ENCODE measurements at places on chromosomes 11 and 22.
A peak's percentile ranks its signal among the peaks of the same experiment; 100 is the strongest.

- DNase-seq = no peak
Measured at GRCh38 chr11:23933721-23934120, 563.1 kb upstream of the LUZP2 start.

DNA sequence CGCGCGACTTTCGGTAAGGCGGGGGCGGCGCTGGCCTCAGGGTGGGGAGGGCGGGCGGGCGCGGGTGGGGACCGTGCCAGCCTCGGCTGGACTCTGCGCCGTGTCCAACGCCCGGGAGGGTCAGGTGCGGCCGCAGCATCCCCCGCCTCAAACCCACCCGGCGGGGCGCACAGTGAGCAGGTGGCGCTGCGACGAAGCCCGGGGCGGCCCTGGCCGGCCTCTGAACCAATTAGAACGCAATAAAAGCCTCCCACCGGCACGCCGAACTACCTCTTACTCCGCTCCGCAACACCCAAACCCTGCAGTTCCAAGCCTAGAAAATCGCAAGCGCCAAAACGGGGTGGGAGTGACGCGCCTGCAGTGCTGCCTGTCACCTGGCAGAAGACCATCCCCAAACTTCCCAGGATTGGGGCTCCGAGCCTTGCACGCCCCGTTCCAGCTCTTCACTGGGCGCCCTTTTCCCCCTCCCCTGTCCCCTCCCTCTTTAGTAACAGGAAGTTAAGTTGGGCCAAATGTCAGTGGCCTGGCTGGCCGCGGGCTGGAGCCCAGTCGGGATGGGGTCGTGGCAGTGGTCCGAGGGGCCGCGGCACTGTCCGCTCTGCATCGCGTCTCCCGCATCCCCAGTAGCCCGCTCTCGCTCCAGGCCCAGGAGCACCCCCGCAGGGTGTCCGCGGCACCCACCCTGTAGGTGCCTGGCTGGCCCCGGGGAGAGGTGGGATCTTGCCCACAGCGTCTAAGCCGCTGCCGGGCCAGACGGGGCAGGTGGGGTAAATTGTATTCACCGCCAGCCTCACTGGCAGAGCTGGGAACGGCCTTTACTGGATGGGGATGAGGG is 541 bp downstream of the MICAL2 start:
- no peak for DNase-seq

DNA sequence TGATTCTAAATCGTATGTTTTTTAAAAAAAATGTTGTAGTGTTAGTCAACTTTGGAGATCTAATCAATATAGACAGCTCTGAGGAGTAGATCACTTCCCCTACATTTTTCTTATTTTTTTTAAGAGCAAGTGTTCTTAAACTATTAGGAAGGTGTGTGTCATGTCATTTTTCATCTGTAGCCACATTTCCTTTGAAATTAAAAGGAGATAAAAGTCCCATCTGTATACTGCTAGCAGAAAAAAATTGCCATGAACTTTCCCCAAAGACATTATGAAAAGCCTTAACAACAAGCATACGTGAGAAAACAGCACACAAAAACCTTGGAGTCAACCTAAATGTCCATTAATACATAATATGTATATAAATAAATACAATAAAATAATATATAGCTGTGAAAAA is 286.6 kb downstream of the ETS1 start:
- no peak for DNase-seq

- peak; percentile 71 for DNase-seq
Measured at GRCh38 chr11:104891135-104891534, 7.1 kb downstream of the CASP12 start.

DNA sequence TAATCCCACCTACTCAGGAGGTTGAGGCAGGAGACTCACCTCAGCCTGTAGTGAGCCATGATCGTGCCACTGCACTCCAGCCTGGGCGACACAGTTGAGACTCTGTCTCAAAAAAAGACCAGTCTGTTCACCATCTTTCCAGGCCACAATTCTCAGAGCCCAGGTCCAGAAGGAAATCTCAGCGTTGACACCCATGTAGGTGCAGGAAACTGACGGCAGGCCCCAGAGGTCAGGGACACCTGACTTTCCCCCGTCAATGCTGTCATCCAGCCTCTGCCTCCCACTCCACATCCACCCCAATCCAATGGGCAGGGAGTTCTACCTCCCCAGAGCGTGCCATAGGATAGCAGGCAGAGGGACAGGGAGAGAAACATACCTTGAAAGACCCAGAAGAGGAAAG is 5.9 kb upstream of the GRK2 start:
- no peak for DNase-seq

DNA sequence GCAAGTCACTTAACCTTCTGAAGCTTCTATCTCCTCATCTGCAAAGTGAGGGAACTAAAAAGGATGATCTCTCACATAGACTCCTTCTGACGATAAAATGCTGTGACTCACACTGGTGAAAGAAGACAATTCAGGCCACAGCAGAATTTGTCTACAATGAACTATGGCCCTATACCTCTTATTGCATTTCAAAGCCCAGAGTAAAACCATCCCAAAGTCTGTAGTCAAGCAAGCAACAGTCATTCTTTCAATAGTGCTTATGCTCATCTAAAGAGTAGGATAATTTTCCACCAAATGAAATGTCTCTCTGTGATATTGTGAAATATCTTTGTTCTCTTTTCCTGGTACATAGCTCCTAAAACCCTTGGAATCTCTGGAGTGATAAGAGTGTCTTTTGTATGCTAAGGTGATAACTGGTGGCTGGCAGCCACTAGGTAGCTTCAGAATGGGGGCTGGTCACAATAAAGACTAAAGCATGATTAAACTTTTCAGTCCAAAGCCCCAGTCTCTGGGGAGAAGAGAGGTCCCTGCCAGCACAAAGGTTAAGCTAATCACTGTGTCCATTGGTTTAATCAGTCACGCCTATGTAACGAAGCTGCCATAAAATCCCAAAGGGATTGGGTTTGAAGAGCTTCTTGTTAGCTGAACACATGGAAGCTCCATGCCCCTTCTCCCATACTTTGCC is 30.8 kb downstream of the SYTL2 start:
- DNase-seq = peak; percentile 44

GRCh38 chr11:68371171-68372041 is 59.0 kb downstream of the LRP5 start:
- DNase-seq = peak; percentile 27

- DNase-seq = peak; percentile 96
Measured at GRCh38 chr22:29031227-29032011, 30.2 kb downstream of the C22orf31 start.

GRCh38 chr11:27718346-27718862 is 18.1 kb upstream of the BDNF start:
- DNase-seq = peak; percentile 97

- DNase-seq = no peak
Measured at GRCh38 chr22:45599836-45600577, 71.6 kb upstream of the ATXN10 start.

GRCh38 chr11:77140231-77140851 is 12.3 kb downstream of the MYO7A start:
- DNase-seq = peak; percentile 27

- no peak for DNase-seq
Measured at GRCh38 chr22:44707752-44708151, 5.7 kb downstream of the PRR5 start.

DNA sequence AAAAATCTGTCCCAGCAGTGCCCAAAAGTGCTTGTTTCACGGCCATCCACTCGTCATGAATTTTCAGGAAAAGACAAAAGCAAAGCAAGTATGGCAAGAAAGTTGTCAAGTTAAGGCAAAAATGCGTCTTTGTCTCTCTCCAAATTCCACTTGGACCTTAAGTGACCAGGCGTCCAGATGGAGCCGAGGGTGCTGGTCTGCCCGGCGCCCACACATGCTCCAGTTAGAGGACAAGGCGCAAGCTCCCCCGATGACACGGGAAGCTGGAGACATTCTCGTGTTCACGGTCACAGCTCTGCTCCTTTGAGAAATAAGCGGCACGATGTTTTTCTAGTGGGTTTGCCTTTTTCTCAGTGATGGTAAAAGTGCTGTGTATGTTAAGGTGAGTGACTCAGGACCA is 219.0 kb downstream of the BRD1 start:
- no peak for DNase-seq

DNA sequence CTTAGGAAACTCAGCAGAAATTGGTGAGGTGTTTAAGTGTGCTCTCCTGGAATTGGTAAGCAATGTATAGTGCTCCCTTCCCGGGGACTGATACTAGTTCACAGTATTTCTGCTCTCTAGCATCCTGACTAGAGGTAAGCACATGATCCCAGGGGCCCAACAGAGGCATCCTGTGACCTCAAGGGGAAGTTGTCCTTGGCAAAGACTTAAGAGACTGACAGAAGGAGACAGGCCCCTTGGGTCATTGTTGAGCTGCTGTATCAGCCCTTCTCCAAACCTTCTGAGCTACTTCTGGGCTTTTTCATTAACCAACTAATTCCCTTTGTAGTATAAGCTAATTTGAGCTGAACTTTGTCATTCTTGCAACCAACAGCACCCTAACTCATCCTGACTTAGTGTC is 4.3 kb upstream of the TBC1D22A start:
- DNase-seq = no peak

DNA sequence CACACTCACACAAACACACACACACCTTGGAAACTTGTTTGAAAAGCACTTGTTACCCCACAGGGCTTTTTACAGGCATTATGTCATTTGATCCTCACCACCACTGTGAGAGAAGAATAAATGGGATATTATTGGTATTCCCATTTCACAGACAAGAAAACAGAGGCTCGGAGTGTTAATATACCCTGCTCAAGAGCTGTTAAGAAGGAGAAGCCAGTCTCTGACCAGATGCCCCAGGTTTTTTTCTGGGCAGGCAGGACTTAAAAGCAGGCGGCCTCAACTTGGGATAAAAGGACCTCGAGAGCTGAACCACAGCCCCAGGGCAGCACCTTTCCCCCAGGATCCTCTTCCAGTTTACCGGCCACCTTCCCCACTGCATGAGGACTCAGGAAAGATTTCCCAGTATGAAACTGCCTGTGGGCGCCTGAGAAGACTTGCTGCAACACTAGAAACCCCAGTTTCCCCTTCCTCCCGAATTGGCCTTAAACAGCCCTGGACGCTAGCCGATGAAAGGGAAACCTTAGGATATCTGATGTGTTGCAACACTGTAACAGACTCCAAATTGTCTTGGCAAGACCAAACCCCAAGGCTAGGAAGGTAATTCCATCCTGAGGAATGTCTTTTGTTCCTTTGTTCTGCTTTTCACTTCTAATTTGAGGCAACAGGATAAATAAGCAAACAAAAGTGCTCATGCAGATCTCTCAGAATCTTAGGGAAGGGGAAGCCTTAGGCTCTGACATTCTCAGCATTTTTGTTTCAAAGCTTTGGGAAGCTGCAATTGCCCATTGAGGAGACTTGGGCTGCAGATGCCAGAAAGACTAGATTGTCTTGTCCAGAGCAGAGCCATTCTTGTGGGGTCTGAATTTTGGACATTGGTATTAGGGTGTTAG is 173.5 kb downstream of the TRIM29 start:
- no peak for DNase-seq

DNA sequence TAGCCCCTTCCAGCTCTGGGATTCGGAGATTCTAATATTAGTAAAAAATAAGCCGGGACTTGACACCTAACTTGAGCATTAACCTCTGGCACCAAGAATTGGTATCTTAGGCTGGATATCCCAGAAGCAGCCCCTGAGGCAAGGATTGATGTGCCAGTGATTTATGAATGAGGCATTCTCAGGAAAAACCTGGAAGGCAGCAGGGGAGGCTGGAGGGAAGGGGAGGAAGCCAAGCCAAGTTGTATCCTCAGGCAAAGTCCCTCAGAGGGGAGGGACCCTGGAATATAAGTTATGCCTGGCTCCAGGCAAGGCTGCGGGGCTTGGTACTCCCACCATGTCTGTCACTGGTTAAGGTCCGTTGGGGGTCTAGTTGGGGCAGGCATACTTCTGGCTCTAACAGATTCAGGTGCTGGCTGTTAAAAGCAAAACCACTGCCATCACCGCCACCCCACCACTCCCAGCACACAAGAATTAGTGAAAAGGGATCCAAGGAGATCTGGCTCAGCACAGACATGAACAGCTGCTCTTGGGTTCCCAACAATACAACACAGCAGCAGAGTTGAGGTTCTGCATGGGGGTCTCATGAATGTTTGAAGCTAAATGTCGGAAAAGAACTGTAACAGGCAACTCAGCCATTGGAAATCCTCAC is 29.8 kb downstream of the LMO2 start:
- DNase-seq = no peak

DNA sequence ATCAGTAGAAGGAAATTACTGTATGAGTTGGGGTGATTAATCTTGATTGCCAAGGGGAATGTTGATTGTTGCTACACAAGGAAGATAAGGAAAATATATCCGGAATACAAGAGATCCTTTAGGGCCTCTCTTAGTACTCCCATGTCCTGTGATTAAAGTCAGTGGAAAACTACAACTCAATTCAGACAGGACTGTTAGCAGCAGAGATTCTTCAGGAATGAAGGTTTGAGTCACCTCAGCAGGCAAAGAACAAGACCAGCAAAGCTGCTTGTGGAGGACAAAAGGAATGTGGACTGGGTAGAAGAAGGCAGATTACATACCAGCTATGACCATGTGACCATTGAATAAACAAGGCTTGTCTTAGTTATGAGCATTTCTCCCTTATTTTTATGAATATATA is 478.2 kb downstream of the BUD13 start:
- peak; percentile 40 for DNase-seq

GRCh38 chr22:42760806-42761565 is 40.3 kb upstream of the A4GALT start:
- DNase-seq = no peak

- DNase-seq = no peak
Measured at GRCh38 chr11:113247966-113248365, 66.4 kb upstream of the TTC12 start.

DNA sequence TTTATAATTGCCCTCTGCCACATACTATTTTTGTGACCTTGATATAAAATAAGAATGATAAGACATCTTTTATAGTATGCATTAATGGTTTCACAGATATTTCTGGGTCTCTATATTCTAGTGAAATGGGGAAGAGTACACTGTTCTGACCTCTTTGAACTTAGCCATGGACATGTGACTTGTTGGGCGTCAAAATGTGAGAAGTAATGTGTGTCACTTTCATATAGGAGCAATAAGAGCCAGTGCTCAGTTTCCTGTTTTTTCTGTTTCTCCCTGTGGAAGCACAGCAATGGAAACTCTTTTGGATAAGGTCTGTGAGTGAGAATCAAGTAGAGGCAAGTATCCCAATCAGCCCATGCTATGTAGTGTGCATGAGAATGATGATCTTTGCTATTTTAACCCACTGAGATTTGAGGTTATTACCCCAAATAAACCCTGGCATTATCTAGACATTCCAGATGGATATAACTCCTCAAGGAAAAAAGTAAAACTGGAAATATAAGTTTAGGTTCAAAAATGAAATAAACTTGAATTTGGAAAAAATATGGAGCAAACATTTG is 60.7 kb downstream of the RAB38 start:
- no peak for DNase-seq

GRCh38 chr11:3950996-3951660 is 95.7 kb downstream of the STIM1 start:
- peak; percentile 52 for DNase-seq

GRCh38 chr11:112161012-112161411 is 2.9 kb downstream of the IL18 start:
- peak; percentile 8 for DNase-seq

- DNase-seq = peak; percentile 39
Measured at GRCh38 chr11:123438131-123438627, 8.1 kb downstream of the GRAMD1B start.

GRCh38 chr11:65184146-65184545 is 2.4 kb downstream of the CAPN1 start:
- no peak for DNase-seq

- no peak for DNase-seq
Measured at GRCh38 chr11:119754656-119755355, 25.8 kb upstream of the NECTIN1 start.
